RWPE1 (cell line): ENCODE measurements at places on chromosomes 5 and 9.
A peak's percentile ranks its signal among the peaks of the same experiment; 100 is the strongest.

DNA sequence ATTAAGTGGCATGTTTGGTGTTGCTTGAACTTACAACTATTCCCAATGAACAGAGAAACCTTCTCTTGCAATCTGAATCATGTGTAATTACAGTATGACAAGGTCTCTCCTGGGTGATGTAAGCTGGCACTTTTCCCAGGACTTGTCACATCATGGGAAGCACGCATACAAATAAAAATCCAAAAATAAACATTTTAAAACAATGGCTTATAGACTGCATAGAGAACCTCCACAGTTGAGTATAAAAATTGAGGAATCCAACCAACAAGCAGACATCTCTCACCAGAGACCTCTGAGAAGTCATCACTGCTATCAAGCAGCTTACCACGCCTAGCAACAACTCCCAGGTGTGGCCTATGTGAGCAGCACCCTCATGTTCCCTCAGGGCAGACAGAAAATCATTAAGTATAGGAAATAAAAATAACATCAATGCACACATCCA, 3.9 kb downstream of the MLLT3 start:
- DNase-seq, result peak; percentile 54

DNA sequence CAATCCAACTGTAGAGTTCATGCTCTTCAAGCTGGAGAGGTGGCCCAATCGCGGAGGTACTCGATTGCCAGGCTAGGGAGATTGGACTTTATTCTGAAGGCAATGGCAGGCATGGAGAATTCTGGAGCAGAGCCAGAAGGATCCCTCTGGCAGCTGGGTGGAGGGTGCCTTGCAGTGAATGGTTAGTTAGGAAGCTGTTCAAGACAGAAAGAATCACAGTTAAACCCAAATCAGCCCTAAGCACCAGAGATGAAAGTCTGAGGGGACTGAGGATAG, 182.4 kb downstream of the RGS3 start:
- DNase-seq, result no peak

DNA sequence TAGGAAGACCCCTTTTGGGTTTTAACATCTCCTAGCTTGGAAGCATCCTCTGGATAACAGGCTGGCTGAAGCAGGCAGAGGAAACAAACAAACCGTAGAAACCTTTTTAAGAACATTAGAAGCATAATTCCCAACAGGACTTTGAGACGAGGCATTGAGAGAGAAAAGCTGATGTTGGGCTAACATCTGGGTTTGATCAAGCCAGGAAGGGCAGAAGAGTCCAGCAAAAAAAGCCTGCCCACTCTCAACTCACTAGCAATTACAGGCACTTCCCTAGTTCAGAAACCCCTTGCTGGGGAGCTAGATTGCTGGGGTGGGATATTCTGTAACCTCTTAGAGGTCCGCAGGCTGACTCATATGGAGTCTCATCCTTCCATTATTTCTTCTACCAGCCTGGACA, 75.4 kb upstream of the CTNNA1 start:
- DNase-seq, result no peak

GRCh38 chr5:67983251-67984110, 232.1 kb upstream of the PIK3R1 start:
- peak; percentile 48 for DNase-seq

- no peak for DNase-seq
Observed at GRCh38 chr5:168434746-168435321, 51.4 kb upstream of the RARS1 start.

DNA sequence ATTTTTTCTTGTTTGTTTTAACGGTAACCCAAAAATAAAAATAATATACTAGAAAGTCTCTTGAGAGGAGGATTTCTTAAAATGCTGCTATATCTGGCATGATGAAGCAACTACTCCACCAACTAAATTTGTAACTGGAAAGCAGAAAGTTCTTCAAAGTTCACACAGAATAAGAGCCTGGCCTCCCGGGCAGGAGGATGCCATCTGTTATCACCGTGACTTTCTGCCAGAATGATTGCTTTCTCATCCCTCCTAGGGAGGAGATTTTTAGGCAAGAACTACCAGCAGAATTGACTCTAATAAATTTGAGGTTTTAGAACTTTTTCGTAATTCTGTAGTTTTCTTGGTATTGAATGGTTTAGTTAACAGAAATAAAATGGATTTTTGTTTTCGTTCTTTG, 464.6 kb upstream of the ACTBL2 start:
- DNase-seq, result no peak

DNA sequence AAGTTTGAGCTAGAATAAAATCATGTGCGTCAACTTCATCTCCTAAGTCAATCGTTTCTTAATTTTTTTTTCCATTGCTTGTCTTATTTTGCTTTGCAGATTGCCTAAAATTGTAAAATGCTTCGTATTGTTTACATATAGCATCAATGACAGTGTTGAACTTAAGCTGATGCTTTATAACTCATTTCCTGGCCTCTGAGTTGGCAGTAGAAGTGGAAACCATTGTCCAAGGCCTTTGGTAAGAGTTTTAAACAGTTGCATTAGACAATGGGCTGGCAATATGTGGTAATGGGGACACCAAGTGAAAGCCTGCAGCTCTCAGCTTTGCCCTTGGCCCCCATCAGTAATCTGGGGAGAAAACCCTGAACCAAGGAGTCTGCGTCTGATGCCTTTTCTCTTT, 154.8 kb upstream of the GAS1 start:
- DNase-seq, result no peak

DNA sequence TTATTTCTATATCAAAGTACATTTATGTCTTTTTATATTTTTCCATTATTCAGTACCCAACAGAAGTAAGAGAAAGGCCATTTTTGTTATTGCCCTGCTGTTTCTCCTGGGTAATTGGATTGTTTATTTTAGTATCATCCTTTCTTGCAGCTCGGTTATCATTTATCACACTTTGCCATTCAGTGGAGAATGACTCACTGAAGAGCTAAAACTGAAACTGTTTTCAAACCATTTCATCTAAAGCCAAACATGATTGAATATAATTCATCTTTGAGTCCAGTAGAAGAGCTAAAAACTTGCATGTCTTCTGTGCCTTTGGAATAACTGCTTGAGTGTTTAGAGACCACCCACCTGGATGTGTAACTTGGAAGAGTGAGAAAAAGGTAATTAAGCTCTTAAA, 139.5 kb upstream of the PRDM9 start:
- no peak for DNase-seq
